SK-N-DZ (cell line): ENCODE measurements at places on chromosomes 1 and 21.

GRCh38 chr1:31739346-31739745 is 24.8 kb downstream of the ADGRB2 start:
- DNase-seq, result no peak

- no peak for DNase-seq
Observed at GRCh38 chr1:153532769-153533599, 2.8 kb downstream of the S100A6 start.

DNA sequence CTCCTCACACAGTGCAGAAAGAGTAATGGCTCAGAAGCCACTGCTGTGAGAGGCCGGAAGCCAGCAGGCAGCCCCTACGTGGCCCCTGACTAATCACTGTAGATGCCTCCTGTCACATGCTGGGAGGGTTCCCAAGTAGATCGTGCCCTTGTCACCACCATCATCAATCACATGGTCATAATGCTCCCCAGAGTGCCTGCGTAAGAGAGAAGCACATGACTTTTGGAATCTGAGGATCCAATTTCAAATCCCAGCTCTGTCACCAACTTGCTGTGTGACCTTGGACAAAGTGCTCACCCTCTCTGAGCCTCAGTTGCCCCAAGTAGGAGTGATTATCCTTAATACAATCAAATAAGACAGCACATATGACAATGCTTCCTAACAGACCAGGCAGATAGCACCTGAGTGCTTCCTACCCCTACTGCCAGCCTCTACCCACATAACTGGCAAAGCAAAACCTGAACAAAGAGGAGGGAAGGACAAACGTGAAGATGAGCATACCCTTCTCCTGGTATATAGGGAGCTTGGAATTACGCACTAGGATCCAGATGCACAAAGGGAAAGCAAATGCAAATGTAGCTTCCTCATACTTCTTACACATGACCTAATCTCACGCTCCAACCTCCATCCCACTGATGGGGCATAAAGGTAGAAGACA is 65.7 kb downstream of the SDC3 start:
- no peak for DNase-seq

GRCh38 chr1:43779805-43780403 is 72.6 kb downstream of the ST3GAL3 start:
- DNase-seq, result no peak

DNA sequence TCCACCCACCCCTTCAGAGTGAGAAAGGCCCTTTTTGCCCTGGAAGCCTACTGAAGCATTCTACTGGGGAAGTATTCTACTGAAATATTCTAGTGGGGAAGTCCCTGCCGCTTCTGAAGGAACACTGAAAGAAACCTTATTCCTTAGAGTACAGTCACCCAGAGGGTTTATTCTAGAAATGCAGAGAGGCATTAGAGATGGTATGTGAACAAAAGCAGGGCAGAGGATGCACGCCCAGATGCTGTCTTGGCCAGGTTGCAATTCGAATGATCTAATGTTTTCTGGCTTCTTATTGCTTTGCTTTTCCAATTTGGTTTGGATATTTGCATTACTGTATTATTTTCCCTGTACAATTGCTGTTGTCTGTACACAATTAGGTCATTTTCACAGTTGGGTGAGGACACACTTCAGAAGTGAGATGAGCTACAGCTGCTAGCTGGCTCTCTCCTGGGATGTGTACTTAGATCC is 37.1 kb downstream of the CCN1 start:
- no peak for DNase-seq

DNA sequence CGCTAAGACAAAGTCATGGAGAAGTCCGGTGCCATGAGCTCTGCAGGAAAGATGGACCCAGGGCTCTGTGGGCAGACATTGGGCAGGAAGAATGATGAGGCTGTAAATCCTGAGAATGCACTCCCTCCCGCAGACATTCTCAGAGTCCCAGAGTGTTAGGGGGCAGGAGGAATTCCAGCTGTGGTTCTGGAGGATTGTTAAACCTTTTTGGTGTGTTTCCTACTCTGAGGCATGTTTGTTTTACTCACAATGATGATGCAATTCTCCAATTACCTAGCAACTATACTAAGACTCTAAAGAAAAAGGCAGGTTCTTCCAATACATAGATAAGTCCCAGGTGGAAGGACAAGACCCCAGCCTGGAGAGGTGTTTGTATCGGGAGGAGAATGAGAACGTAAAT is 2.8 kb upstream of the CAPN9 start:
- DNase-seq, result no peak

DNA sequence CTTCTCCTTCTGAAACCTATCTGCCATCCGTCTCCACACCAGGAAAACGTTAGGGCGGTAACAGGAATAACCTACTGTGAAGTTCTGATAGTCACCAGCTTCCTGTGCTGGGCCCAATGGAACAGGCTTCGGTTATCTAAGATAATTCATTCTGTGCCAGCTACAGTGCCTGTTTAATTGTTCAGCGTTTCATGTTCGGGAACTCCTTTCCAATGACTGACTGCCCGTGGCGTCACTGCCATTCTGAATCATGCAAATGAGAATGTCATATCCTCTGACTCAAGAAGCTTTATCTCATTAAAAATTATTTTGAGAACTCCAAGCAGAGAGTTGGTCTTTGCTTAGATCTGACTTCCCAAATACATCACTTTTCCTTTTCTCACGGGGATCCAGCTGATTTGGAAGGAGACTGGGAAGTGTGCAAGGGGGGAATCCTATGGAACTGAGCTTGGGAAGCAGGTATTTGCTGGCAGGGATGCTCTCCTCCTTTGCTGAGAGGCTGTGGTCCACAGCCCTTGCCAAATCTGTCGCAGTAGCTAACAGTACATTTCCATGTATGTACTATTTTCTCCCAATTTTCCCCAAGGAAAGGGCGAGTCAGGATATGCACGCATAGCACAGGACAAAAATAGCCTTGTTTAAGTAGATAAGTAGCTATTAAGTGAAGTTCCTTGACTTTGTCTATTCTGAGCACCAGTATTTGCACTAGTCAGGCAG is 358.7 kb downstream of the LTN1 start:
- no peak for DNase-seq

DNA sequence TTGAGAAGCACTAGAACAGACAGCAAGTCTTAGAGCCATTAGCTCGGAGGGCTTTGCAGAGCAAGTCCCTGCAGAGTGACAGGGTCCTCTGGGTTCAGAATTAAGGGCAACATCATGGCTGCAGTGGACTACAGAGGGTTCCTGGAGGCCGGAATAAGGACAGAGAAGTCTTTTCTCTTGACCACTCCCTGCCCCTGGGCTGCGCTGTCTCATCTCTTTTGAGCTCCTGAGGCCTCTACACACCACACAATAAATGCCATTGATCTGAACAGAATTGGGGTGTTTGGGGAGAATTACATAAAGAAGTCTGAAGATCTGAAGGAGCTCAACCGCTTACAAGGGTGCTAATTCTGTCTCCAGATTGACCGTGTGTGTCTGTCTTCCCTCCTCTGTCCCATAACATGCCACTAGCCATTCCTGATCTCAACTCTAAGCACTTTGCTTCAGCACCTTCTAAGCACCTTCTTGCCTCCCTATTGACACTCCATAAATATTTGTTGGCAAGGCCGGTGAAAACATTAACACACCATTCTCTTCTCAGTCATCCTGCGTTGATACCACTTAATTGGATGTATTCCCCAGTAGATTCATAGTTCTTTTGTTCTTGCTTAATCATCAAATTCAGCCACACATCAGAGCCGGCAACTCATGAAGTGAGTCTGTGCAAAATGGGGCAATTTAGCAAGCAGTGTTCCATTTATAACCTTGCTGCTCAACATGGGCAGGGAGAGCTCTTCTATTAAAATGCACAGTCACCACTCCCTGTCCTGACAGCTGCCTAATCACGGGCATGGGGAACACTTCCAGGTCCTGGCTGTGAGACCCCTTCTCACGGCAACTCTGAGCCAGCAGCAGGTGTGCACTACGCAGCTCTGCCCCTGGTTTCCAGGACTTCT is 49.7 kb downstream of the NMNAT2 start:
- DNase-seq, result no peak

DNA sequence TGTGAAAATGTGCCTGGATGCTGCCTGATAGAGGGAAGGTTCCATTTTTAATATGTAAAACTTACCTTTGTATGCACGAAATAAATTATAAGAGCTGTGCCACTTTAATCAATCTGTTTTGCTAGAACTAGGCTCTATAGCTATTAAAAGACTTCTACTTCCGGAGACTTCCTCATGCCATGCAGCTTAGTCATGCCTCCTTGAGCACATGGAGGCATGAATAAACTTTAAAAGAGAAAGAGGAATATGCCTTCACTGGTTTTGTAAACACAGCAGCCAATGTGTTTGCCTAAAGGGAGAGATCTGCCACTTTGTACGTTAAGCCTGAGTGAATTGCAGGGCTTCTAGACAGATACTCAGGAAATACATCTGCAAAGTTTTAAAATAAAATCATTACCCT is 604.6 kb downstream of the LRRIQ3 start:
- no peak for DNase-seq

DNA sequence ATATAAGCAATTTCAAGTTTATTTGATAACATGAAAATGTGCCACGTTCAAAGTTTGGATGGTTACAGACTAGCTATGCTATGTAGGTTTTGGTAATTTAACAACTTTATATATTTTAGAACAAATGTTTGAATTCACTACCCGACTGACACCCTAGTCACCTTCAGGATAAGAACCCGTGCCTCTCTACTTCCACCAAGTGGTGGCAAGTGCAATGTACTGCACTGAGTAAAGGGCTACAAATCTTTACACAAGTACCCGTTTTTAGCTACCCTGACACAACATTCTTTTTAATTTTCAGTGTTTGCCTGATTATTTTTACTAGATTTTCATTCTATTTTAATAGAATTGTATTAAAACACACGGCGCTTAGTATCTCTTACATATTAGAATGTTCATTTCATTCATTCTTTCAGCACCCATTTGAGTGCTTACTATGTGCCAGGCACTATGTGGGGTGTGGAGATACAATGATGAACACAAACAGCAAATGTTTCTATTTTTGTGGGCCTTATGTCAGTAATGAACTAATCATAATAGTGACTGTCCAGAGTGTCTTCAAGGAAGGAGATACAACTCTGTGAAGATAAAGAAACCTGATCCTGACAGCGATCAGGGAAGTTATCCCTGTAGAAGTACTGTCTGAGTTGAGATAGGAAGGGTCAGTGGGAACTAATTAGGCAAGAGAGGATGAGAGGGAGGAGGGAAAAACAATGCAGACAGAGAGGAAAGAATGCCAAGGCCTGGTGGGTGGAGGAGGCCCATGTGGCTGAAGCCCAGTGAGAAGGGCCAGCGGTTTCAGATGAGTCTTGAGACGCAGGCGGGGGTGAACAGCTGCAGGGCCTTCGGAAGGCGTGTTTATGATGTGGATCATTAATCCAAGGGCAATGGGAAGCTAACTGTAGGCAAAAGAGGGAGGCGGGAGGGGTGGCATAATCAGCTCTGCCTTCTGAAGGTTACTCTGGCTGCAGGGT is 3.8 kb downstream of the LCA5L start:
- peak; percentile 52 for DNase-seq

DNA sequence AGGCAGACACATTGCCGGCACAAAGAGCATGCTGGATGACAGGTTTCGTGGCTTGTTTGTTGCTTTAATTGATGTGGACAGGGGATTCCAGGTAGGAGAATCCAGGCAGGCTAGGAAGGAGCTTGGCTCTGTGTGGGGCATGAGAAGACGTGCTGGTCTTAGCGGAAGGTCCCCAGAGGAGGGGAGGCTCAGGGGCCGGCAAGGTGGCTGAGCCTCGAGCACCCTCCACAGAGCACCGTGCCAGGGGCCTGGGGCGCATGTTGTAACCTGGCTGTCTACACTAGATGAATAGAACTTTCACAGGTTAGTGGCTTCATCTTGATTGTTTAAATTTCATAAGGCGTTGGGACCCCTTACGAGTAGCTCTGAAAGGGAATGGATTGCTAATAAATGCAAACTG is 223.1 kb downstream of the CAMTA1 start:
- no peak for DNase-seq

GRCh38 chr1:27528818-27529703 is 39.1 kb upstream of the WASF2 start:
- DNase-seq, result no peak

DNA sequence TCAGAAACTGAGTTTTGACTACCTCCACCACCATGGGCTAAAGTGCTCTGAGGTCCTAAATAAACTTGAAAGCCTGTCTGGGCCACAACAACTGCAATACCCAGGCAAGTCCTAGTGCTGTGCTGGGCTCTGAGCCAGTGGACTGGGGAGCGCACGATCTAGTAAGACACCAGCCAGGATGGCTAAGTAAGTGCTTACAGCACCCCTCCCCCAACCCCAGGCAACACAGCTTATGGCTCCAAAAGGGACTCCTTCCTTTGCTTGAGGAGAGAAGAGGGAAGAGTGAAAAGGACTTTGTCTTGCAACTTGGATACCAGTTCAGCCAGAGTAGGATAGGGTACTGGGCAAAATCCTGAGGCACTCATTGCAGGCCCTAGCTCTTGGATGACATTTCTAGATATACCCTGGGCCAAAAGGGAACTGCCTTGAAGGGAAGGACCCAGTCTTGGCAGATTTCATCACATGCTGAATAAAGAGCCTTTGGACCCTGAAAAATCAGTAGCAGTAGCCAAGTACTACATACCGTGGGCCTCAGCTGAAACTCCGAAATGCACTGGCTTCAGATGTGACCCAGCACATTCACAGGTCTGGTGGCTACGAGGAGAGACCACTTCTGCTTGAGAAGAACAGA is 1.6 kb downstream of the C1orf105 start:
- no peak for DNase-seq
